Fibroblast of mammary gland (primary cell): ENCODE measurements at places on chromosomes 5 and 9.

DNA sequence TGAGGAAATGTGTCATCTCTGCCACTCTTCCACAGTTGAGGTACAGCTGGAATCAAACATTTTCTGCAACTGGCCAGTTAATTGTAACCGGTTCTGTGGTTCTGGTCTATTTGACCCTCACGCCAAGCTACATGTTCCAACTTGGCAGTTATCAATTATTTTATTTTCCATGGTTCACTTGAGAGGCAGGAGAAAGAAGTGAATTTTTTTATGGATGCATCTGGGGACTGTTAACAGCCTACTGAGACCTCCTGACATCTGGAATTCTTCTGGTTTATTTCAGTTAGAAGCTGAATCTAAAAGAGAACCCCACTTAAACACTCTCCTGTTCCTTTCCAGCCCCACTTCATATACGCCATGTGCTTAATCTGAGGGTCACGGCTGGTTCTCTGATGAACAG, 372.3 kb downstream of the DNAH5 start:
- no peak for DNase-seq

DNA sequence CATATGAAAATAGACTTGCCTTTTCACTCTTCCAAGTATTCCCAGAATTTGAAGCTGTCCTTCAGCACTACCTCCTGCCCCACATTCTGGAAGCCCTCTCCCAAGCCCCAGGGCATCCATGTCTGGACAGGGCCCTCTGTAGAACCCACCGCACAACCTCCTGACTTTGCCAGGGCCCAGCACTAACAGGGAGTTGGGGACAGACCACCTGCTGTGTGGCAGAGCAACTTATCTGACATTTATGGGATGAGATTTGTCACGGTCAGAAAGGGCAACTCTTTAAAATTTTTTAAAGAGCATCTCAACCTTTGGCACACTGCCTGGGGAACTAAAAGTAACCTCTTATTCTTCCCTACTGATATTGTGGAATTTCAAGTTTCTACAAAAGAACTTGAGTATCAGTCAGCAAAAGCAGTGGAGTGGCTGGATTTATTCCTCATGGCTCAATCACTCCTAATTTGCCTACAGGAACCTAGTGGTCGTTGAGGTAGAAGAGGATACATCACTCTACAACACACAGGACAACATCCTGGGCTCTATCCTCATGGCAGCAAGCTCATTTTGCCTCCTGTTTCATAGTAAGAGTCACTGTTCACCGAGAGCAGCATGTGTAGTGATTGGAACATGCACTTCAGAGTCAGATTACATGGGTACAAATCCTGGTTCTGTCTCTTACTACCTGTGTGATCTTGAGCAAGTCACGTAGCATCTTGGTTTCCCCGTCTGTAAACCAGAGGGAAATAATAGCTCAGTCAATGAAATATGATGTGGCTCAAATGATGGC, 285.3 kb downstream of the ENC1 start:
- DNase-seq, result no peak

DNA sequence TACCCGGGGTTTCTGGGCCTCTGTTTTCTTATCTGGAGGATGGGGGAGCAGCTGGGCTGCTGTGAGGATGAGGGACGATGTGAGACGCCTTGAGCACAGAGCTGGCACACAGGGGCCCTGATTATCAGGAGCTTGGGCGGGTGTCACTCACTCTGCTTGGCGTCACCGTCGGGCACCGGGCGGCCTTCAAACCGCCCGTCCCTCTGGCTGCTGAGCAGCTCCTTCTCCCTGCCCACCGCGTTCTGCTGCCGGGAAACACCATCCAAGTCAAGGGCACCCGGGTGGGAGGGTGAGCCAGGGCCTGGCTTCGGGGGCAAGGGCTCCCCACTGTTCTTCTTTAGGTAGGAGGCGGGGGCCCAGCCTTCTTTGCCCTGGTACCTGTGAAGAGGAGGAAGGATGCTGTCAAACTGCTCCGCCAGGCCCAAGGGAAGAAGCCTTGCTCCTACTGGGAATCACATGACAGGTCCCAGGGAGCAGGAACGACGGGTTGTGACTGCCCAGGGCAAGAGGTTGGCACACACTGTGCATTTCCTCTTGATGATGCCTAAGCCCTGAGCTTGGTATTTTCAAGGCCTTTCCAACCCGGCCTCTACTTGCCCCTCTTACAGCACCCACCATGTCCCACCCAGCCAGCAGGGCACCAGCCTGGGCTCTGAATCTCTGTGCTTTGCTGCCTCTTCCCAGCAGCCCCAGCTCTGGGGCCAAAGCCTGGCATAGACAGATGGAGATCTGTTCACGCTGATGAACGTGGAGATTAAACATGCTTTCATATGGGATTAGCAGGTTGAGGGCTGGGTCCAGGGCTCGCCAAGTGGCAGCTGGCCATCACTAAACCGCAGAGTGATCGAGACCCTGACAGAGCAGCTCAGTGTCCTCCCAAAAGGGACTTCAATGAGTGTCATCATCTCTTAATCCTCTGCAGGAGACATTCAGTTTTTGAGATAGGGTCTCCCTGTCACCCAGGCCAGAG, 66.9 kb upstream of the UBTD2 start:
- no peak for DNase-seq

DNA sequence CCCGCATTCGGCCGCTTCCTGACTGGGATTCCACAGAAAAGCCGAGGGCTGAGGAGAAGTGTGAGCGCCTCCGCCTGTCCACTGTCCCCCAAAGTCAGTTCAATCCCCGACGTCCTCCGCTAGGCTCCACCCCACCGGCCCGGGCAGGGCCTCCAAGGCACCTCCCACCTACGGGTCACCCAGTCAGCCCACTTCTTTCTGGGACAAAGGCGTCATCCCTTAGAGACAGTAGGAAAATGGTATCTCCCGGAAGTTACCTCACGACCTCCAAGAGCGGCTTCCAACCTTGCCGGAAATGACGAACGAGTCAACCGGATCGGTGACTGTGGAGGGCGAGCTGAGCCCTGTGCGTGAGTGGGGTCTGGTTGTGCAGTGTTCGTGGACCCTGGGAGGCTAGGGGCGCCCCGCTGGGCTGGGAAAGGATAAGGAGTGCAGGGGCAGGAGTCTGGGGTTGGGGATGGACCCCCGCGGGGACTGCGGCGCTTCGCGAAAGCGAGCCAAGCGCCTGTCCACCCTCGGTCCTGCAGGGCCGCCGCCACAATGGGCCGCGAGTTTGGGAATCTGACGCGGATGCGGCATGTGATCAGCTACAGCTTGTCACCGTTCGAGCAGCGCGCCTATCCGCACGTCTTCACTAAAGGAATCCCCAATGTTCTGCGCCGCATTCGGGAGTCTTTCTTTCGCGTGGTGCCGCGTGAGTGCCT, at the start of the genes GDF9 and UQCRQ:
Gene GDF9, minus strand, starts transcription at position 128 of the 704 bp plus-strand sequence. CDS start 1,936 bp downstream, outside the sequence.
Gene UQCRQ, plus strand, starts transcription at position 301 of the 704 bp plus-strand sequence. Its CDS starts 240 bp downstream, at position 541.
- peak; percentile 100 for DNase-seq

DNA sequence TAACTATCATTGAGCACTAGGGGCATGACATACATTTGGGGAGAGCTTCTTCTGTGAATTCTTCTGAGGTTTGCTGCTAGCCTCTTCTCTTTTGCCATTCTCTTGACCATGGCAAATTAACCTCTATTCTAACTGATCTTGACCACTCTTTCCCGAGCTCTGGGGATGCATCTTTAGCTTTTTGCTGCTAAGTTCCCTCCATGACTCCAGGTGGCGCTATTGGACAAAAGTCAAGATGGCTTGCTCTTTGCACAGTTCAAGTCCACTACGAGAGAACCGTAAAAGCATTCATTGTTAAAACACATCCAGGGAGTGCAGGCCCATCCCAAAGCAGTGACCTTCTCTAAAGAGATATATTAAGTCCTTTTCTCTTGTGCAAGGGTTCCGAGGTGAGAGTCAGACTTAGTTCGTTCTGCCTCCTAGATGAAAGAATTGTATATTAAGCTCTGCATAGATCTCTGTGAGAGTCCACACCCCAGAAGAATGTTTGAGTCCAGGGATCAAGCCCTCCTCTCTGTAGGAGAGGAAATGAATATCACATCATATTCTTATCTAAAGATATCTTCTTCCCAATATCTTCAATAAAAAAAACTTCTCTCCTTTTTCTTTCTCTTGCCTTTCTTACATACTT, 1152.9 kb upstream of the CDH6 start:
- peak; percentile 23 for DNase-seq

DNA sequence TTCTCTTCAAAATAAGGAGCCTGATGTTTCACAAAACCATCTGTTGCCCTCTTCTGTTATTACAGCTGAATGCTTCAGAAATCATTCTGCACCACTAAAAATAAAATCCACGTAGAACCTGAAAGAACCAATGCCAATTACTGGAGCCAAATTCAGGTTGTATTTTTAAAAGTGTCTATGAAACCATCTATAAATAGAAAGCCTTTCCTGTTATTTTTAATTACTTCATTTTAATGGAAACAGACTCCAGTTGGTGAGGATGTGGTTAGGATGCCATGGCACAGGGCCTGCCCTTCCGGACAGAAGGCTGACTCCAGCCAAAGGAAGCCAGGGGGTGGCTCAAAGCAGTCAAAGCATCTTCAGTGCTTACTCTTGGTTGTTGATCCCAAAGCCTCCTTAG, 119.8 kb downstream of the TENT4A start:
- no peak for DNase-seq

- DNase-seq, result no peak
These were observed 39.2 kb upstream of the LURAP1L start for GRCh38 chr9:12735665-12736064.

- DNase-seq, result no peak
These were observed 61.5 kb downstream of the TENT4A start for GRCh38 chr5:6774721-6775204.

GRCh38 chr5:143453720-143454119, 50.2 kb upstream of the NR3C1 start:
- DNase-seq, result no peak

- DNase-seq, result peak; percentile 94
These were observed 101.7 kb upstream of the PITX1 start for GRCh38 chr5:135135530-135136226.

GRCh38 chr5:1169211-1170115, 31.9 kb upstream of the SLC6A19 start:
- no peak for DNase-seq

- no peak for DNase-seq
These were observed 57.5 kb downstream of the GCNT4 start for GRCh38 chr5:74994826-74995225.

DNA sequence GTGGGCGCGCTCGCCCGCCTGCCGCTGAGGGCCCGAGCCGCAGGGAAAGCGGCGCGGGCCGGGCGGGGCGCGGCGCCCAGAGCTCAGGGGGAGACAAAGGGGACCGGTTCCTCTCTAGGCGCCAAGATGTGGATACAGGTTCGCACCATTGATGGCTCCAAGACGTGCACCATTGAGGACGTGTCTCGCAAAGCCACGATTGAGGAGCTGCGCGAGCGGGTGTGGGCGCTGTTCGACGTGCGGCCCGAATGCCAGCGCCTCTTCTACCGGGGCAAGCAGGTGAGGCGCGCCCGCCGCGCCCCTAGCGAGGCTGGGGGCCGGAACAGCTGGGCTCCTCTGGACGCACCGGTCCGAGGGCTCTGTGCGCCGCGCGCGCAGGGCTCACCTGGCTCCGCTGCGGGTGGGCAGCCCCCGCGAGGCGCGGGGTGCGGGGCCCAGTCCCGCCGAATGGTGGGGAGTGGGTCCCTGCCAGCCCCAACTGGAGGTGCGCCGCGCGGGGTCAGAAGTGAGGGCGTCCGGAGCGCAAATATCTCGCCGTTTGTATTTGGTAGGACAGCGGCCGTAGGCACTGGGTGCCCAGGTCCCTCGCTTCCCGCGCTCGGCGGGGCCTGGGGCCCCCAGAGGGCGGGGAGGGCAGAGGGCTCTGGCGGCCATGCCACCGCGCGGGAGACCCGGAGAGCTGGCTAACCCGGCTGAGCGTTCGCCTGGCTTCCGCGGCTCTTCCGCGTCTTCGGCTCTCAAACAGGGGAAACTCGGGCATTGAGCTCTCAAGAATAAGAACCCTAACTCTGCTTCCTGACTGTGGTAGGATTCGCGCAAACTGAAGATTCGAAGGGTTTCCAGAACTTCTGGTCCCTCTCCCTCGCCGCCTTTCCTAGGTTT, 607 bp downstream of the UHRF2 start:
- peak; percentile 6 for DNase-seq

DNA sequence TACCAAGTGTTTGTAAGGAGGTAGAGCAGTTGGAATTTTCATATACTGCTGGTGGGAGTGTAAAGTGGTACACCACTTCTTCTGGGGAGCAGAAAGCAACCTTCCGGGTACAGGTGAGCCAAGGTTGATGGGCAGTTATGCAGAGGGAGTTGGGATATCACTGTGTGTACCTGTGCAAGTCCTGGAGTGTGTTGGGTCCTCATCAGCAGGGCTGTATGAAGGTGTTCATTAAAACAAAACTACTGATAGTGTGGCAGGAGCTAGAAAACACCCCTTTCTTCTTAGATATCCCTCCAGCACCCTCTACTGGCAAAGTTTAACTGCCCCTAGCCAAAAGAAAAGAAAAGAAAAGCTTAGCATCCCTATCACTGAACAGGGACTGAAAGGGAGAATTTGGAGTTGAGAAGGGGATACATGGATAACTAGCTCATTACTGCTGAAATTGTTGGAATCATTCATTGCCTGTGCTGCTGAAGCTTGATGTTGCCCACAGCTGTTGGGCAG, 10.7 kb downstream of the MARCHF6 start:
- no peak for DNase-seq

DNA sequence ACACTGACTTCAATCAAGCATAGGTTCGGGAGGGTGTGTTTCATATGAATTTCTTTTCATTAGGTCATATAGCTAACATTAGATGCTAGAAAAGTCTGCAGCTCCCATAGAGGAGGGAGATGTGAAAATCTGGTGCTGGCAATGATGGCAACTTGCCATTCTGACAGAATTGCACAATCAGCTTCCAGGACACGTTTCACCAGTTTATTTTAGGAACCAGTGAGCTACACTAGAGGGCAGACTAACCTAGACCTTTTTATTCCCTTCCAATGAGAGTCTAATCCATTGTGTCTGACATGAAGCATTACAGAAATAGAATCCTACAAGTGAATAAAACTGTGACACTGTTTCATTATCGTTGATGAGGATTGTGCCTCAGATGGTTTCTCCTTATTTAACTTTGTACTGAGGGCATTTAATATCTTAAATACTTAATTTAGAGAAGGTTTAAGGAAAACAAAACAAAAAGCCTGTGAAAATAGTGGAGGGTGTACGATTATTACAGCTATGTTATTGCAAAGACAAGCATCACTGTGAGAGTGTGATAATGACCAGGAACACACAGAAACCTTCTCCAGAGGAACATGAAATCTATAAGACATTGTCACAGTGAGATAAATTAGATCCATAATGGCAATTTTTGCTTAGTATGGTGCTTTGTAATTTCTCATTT, 363.3 kb upstream of the RPS23 start:
- DNase-seq, result peak; percentile 91

- DNase-seq, result no peak
These were observed 129.6 kb downstream of the EBF1 start for GRCh38 chr5:158970121-158970520.

DNA sequence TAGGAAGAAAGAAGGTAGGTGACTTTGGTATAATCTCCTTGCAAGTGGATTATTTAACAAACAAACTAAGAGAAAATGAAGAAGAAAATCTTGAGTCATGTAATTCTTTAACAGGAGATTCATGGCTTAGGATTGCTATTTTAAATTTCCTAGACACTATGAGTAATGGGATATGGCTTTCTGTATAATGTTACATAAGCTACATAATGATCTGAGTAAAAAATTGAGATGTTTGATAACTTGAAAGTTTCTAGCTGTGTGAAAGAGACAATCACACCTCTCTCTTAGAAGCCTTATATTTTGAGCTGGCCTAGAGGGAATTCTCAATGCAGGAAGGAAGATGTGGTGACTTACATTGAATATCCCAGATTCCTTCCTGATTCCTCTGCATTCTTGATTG, 92.5 kb downstream of the CDH9 start:
- no peak for DNase-seq
